ENCODE measurements at places on chromosomes 7 and 10.

DNA sequence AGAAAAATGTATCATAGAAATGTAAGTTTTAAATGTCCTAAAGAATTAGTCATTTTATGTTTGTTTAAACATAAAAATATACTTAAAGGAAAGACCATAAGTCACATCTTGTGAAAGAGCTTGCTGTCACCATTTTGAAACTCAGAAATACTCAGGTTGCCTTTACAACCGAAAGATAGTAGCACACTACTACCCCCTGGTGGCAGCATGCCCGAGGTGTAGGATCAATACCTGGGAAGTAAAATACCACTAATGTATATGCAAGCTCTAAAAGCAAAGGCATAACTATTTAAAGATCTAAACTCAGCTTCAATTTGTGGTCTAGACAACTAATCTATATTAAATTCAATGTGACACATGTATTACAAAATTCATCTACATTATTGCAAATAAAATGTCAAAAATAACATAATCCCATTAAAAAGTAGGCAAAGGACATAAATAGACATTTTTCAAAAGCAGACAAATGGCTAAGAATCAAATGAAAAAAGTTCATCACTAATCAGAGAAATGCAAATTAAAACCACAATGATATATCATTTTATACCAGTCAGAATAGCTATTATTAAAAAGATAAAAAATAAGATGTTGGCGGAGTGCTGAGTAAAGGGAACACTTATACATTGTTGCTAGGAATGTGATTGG is 47.7 kb upstream of the FGL2 start:
- peak; percentile 88 for DNase-seq

DNA sequence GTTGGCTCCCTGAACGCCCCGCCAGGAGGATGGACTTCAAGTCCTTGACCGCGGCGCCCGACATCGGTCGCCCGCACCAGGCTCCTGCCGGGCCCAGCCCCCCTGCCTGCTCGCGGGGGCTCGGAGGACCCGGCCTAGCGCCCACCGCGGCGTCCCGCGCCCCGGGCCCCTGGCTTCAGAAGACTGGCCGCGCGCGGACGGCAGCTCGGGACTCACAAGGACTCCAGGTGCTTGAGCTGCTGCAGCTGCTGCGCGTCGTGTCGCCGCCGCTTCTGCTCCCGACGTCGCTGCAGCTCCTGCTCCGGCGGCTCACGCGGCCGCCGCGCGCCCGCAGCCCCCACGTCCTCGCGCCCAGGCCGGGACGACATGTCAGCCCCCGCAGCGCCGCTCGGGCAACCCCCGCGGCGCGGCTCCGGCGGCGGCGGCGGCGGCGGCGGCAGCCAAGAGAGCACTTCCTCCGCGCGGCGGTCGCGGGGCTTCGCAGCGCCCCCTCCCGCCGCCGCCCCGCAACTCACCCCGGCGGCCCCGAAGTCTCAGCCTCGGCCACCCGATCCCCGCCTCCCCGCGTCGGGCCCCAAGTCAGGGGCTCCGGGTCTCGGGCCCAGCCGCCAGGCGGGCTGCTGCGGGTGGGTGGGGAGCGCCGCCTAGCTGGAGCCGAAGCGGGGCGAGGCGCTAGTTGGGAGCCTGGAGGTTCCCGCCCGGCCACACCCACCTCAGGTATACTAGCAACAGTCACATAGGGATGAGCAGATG is at the start of gene RP9:
TSS of gene RP9 (minus strand) at position 400 of the 753 bp plus-strand sequence. CDS start at position 368, 32 bp downstream.
- DNase-seq, result peak; percentile 90

DNA sequence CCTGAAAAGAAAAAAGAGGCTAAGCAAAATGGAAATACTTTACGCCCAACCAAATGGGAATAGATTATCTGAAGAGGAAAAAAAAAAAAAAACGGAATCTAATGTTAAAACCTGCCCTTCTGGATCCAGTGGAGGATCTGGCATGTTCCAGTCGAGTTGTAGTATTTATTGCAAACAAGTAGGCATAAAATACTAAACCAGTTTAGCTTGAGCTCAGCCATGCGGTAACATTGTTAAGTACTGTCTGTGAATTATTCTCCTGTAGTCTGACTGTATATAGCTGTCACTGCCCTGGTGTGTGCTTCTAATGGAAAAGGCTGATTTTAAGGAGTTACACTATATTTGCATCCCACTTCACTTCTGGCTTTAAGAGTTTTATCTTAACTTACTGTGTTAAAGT is 40.3 kb downstream of the CELF2 start:
- DNase-seq, result no peak

DNA sequence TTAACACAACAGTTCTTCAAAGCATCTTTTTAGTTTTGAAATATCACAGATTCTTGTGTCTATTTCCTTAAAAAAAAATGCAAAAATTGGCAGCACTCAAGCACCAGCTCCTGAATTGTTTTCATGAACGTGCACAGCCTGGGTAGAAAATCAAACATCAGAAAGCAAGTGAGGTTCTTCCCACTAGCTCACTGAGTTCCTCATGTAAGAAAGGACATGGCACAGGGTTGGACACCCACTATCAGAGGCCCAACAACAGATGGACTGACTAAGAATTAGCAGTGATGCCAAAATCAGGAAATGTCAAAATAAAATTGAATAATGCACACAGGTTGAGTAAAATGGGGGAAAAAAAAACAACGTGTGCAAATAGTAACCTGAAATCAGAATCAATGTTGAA is 146.8 kb downstream of the PCLO start:
- DNase-seq, result no peak

GRCh38 chr7:66426996-66427395 is 201.7 kb upstream of the KCTD7 start:
- no peak for DNase-seq

GRCh38 chr7:138077809-138078208 is 1.6 kb downstream of the AKR1D1 start:
- no peak for DNase-seq
